ENCODE measurements at places on chromosomes 2 and 18.

DNA sequence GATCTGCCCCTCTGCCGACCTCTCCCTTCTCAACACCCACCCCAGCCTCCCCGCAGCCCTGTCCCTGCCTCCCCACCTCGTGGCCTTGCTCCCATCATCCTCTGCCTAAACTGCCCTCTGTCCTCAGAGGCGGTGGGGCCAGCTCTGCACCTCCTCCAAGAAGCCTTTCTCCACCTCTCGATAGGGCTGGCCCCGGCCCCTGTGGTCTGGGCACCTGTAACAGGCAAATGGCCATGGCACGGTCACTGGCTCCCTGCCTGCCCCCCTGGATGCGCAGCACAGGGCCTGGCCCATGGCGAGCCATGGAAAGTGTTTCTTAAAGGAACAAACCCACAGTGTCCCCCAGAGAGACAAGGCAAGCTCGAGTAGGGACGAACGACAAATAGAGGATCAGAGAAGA lies 42.0 kb downstream of the MYO7B start:
- no peak for DNase-seq

GRCh38 chr2:3005859-3006501 lies 371.6 kb downstream of the EIPR1 start:
- no peak for DNase-seq

DNA sequence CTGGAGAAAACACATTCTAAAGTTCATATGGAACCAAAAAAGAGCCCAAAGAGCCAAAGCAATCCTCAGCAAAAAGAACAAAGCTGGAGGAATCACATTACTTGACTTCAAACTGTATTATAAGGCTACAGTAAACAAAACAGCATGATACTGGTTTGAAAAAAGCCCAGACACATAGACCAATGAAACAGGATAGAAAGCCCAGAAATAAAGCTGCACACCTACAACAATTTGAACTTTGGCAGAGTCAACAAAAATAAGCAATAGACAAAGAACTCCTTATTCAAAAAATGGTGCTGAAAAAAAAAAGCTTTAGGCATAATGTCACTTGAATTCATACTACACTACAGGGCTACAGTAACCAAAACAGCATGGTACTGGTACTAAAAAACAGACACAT lies 289.6 kb downstream of the NR4A2 start:
- DNase-seq = no peak

- DNase-seq = no peak
Observed at GRCh38 chr2:42031281-42032223, 16.3 kb upstream of the PKDCC start.

GRCh38 chr2:241001413-241002274 lies 3.2 kb downstream of the SNED1 start:
- no peak for DNase-seq

DNA sequence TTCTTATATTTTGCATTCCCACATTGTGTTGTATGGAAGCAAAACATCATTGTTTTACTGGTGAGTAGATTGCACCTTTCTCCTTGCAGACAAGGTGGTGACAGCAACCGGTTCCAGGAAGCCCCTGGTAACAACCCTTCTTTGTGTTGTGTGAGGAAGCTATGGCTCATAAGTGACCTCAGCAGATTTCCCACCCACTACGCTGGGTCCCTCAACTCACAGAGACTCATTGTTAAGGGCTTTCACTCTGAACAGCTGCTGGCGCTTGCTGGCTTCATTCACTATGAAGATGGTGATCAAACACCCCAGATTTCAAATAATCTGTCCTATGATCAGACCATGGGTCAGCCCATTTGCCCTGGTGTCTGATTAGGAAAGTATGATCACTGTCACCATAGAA lies 53.4 kb downstream of the WIPF1 start:
- DNase-seq = peak; percentile 16

- DNase-seq = peak; percentile 18
Observed at GRCh38 chr18:58671632-58672564, 633 bp downstream of the MALT1 start.

GRCh38 chr18:58456625-58457024 lies 172.3 kb downstream of the ALPK2 start:
- no peak for DNase-seq

DNA sequence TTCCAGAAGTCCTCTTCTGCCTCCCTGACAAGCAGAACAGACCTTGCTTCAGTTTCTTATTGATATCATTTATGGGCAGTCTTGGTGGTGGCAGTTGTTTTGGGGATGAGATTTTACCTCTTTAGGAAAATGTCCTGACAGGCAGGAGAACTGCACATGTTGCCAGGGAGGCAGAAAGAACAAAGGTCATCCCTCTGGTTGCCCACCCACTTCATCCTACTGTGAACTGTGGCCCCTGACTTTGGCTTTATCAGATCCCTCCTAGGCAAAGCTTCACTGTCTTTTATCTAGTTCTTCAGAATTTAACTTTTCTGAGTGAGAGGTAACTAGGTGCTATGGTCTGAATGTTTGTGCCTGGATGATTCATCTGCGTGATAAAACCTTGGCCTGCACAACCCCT lies 2071.3 kb upstream of the CELF4 start:
- DNase-seq = no peak

DNA sequence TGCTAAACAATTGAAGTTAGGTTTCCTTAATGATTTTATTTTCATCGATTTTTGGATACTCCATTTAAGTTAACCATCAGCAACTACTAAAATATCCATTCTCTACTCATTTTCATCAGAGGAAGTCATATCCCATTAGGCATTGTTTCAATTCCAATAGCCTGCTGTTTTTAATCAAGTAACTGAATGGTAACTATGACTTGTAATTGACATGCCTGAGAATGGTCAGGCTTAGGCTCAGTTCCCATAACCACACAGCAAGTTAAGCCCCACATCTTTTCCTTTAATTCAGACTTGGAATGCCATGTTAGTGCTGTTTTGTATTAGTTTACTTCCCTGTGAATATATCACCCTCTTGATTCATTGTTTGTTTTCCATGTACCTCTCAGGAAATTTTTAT lies 398.8 kb downstream of the ARHGAP15 start:
- DNase-seq = peak; percentile 11

DNA sequence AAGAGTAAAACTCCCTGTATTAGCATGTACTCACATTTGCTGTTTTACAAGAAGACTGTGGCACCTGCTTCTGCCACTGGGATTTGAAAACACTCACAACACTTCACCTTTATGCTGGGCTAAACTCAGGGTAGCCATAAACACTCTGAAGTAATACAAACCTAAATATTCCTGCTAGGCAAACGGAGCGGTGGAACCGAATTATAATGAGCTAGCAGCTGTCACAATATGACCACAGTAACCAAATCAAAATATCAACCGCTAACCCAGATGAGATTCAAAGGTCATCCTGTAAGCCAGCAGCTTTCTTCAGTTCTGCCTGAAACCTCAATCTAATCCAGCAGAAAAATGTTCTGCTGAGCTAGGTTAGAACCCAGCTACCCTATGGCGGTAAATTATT lies 132.1 kb downstream of the TCF4 start:
- no peak for DNase-seq

DNA sequence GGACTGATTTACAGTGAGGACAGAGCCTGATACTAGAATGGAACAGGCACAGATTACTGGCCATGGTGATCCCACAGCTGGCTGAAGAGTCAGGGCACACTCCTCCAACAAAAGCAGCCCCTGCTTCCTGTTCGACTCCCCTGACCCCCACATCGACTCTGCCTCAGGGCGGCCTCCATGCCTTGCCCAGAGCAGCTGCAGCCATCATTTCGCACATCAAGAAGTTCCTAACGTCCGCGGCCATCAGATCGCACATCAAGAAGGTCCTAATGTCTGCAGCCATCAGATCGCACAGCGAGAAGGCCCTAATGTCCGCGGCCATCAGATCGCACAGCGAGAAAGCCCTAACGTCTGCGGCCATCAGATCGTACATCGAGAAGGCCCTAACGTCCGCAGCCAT lies 192.8 kb upstream of the PXDN start:
- no peak for DNase-seq

GRCh38 chr2:160349306-160349705 lies 144.3 kb downstream of the RBMS1 start:
- DNase-seq = no peak

GRCh38 chr2:187617905-187618304 lies 63.7 kb upstream of the TFPI start:
- DNase-seq = no peak

DNA sequence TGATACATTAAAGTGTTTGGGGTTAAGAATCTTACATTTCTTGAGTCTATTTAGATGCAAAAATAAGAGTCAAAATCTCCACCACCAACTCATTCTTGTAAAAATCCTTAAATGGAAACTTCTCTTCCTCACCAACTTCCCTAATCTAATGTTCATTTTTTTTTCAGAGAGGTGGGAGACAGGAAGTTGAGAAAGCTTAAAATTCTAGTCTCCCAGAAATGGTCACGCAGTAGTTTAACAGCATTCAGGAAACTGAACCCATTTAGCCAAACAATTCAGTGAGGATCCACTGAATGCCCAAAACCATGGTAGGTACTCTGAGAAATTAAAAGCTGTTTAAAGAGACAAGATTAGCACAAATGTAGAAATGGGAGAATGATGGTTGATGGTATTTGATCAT lies 69.0 kb downstream of the TXNL1 start:
- DNase-seq = no peak

DNA sequence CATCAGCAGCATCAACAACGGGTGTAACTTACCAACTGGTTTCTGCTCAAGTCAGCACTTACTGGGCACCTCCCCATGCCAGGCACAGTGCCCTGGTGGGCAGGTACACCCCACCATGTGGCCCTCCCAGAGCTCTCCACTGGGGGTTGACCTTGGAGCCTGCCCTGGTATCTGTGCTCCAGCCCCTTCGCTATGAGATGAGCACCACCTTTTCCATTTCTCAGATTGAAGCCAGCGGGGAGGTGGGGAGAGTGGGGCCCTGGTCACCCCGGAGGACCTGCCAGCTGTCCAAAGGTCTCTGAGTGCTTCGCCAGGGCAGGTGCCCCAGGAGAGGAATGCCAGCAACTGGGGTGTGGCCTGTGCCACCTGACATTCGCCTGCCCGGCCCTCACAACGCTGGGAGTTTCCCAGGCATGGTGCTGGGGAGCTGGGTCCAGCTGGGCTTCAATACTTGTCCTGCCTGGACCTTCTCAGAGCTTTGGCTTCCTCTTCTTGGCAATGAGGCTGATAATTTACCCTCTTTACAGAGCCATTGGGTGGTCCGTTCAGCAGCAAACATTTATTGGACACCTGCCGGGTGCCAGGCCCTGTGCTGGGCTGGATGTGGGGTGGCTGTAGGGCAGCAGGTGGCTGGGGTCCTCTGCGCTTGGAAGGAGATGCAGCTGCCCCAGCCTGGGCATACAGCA lies 5.9 kb upstream of the ZAP70 start:
- DNase-seq = no peak

GRCh38 chr18:12011957-12012549 lies 30.7 kb downstream of the IMPA2 start:
- no peak for DNase-seq

GRCh38 chr2:224360801-224361251 lies 41.1 kb downstream of the FAM124B start:
- DNase-seq = no peak

DNA sequence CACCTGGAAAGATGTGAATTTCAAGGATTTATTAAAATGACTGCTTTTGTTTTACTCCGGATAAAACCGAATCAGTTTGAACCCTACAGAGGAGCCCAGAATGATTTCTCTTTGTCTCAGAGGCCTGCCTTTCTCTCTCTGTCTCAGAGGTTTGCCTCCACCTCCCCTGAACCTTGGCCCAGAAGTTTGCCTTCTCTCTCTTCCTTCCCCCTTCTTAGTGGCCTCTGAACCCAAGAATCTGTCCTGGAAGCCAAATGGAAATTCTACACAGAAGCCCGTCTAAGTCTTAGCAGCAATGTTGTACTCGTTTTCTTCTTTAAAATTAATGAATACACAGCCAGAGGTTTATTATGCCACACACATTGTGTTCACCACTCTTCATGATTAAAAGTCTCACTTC lies 200.7 kb downstream of the SOCS6 start:
- DNase-seq = no peak

- no peak for DNase-seq
Observed at GRCh38 chr18:15005313-15006130, 257.6 kb downstream of the ANKRD30B start.

DNA sequence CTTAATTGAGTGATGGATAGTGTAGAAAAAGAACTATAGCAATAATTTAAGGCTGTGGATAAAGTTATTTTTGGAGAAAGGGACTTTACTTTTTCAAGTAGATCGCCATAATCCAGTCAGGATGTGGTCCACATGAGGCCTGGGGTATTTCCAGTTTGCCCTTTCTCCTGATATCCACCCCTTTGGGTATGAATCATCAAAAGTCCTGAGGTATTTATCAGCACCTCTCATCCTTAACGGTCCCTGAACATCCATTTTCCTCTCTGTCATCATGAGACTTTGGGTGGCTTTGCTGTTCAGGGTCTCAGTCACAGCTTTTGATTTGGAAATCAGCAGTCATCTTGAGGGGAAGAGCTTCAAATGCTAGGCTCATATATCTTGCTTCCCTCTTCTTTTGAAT lies 39.3 kb upstream of the ELAC1 start:
- no peak for DNase-seq

- no peak for DNase-seq
Observed at GRCh38 chr2:11754700-11755015, 8.2 kb downstream of the LPIN1 start.

DNA sequence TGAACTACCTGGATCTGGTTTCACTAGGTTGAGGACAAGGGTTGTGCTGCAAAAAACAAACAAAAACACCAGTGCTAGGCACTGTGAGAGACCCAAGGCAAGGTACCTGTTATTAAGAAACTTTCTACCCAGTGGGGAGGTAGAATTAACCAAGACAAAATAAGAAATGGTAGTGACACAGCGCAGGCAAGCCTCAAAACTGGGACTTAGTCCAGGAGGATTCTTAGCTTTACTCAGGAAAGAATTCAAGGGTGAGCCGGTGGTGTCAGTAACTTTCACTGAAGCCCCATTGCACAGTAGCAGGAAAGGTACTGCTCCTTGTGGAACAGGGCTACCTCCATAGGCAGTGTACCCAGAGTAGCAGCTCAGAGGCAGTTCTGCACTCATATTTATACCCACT lies 131.6 kb downstream of the SCG2 start:
- DNase-seq = no peak

- DNase-seq = no peak
Observed at GRCh38 chr18:22060361-22060760, 109.0 kb upstream of the GATA6 start.

All from skin of body (tissue), 3 donors.